ENCODE measurements at places on chromosomes 13 and 19. TPM values are rescaled to one million over a fixed set of nuclear protein-coding genes. Genes with fewer than 3 reads are reported as not detected.

Gene ZNF253
- total RNA-seq: not detected

Gene LILRB2
- not detected for total RNA-seq

Gene PGLYRP1
- not detected for total RNA-seq

Gene RNF17
- not detected for total RNA-seq

Gene TUBA3C
- not detected for total RNA-seq

Gene KLF5
- total RNA-seq: 44.4 TPM

Gene ERICH6B
- not detected for total RNA-seq

All from A549 treated with RU486 at 1 μM for 4 hours (cell line).